Ovary (tissue), 10 donors: ENCODE measurements at places on chromosomes 11 and 22.

GRCh38 chr11:8681837-8682302, 595 bp downstream of the TRIM66 start:
- DNase-seq: no peak

- no peak for DNase-seq
Measured at GRCh38 chr11:20627701-20628100, 28.3 kb downstream of the SLC6A5 start.

- no peak for DNase-seq
Measured at GRCh38 chr22:42799461-42800405, 57.3 kb downstream of the ARFGAP3 start.

DNA sequence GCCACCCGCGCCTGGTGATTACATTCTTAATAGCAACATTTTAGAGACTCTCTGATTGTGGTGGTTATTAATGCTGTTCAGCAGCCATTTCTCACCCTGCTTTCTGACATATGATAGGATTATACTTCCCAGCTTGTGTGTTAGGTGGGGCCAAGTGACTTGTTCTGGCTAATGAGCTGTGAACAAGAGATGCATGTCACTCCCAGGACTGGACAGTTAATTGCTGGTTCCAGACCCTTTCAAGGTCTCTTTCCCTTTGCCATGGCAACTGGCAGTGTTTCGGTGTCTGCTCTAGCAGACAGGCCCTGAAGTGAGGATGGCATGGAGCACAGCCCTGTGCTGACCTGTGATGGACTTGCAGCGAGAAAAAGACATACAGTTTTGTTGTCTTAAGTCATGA, 8.9 kb upstream of the PTPRJ start:
- no peak for DNase-seq

GRCh38 chr22:49535527-49536125, 292.0 kb downstream of the BRD1 start:
- no peak for DNase-seq

GRCh38 chr11:80673566-80673965, 1232.7 kb upstream of the TENM4 start:
- no peak for DNase-seq

DNA sequence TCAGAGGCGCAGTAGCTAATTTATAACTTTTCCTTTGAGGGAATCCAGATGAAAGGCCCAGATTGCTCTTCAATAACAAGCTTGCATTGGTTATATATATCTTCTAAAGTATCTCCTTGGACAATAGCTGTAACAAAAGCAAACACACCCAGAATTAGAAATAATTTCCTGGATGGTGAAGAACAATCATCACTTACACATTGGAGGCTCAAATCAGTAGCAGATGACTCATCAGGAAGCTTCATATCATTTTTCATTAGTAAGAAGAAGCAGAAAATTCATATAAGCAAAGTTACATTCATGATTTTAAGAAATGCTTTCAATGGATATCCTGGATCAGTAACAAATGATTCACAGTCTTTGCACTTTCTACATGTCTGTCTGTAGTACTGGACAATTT, 173.6 kb upstream of the CCDC90B start:
- no peak for DNase-seq

DNA sequence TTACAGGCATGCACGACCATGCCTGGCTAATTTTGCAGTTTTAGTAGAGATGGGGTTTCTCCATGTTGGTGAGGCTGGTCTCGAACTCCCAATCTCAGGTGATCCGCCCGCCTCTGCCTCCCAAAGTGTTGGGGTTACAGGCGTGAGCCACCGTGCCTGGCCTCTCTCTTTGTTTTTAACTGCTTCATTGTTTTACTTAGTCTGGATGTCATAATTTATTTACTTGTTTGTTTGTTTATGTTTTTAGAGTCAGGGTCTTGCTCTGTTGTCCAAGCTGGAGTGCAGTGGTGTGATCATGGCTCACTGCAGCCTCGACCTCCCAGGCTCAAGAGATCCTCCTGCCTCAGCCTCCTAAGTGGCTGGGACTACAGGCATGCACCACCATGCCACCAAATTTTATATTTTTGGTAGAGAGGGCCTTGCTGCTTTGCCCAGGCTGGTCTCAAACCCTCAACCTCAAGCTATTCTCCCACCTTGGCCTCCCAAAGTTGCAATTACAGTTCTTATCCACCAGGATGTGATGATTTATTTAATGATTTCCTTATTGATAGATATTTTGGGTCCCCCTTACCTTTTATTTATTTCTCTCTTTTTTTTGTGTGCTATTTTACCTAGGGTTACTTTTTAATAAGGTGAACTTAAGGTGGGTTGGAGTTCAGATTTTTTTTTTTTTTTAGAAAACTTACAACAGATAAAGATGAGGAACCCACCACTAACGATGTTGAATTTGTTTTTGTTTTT, 52.6 kb upstream of the ADA2 start:
- no peak for DNase-seq

- DNase-seq: no peak
Measured at GRCh38 chr11:102415304-102415916, 37.2 kb downstream of the TMEM123 start.

DNA sequence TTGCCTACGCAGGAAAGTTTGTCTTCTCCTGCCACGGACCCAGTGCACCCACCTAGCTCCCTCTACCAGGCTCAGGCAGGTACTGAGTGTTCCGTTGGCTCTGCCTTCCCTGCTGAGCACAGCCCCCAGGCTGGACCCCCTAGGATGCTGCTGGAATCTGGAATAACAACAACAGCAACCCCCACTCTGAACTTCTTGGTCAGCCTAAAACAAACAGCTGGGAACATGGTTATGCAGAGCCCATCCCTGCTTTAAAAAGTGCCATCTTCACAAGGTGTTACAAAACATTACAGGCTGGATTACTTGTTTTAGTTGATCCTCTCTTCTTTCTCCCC, 1.8 kb downstream of the OPCML start:
- no peak for DNase-seq

GRCh38 chr22:39349506-39349966, 255 bp upstream of the SYNGR1 start:
- peak; percentile 78 for DNase-seq

DNA sequence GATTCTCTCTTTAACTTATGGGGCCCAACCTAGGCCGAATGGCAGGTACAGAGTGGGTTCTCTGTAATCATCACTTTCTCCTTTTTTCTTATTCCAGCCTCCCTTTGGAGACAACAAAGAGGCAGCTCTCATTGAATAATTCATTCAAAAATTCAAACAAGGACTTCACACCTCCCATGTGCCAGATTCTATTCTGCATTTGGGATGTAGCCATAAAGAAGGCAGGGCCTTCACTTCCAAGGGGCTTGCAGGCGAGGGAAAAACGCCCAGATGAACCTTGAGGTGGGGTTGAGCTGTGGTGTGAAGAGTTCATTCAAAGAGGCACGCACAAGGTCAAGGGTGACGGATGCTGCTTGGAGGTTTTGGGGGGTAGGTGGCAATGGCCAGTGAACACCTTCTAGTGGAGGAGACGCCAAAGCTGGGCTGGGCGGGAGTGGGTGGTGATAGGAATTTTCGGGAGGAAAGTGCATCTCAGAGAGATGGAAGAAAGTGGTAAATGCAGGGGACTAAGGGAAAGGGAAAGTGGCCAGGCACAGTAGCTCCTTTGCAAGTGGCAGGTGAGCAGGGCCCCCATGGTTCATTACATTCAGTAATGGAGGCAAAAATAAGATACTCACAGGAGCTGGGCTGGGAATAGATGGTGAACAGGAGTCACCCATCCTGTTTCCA, 499.6 kb downstream of the MIAT start:
- DNase-seq: no peak

GRCh38 chr11:126627421-126627820, 271.9 kb downstream of the ST3GAL4 start:
- no peak for DNase-seq
